ENCODE measurements at places on chromosomes 2 and 18.
A peak's percentile ranks its signal among the peaks of the same experiment; 100 is the strongest.

DNA sequence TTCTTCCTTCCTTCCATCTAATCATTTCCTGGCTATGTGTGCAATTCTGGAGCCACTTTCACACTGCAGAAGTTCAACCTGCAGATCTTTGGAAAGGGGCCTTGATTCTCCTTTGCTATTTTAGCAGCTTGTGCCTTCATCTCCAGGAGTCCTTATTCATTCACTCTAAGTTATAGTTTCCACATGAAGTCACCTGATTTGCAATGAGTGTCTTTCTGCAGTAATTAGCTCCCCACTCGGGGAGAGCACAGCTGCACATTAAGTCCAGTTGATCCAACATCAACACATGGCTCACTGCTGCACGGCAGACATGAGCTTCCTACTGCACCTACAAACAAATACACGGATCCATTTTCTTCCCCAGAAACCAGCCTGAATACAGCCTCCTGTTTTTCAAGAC is 323.1 kb upstream of the TNP1 start:
- DNase-seq = no peak

- no peak for DNase-seq
Observed at GRCh38 chr2:225117051-225117716, 74.9 kb upstream of the DOCK10 start.

DNA sequence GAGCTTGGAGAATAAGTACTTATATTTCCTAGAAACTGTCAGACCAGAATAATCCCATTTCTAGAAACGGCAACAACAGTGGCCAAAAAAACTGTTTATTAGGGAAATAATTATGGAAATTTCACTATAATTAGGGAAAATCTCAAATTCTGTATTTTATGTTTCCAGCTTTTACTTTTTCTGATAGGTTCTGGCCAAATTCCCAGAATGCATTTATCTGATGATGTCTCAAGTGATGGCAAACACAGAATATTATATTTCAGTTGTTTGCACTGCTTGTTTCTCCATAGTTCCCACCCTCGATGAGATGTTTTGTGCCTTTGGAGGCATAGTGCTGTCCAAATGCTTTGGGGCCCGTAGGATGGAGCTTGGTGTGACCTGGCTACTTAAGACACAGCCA is 66.9 kb downstream of the AFF3 start:
- DNase-seq = no peak

- DNase-seq = no peak
Observed at GRCh38 chr2:78383576-78383975, 641.9 kb upstream of the REG3G start.

DNA sequence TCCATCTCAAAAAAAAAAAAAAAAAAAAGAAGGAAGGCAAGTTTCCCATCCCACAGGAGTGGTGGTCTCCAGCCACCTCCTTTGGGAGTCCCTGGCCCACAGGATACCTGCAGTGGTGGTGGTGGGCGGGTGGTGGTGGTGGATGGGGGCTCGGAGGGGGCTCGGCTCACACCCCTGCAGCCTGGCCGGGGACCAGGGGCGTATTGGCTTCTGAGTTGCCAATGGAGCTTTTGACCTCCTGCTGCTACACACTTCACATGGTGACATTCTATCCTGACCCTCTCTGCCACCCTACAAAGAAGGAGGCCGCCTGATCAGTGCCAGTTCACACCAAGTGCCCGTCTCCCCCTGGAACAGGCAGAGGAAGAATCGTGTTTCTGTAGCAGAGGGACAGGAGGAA is 119.6 kb downstream of the NFATC1 start:
- no peak for DNase-seq

DNA sequence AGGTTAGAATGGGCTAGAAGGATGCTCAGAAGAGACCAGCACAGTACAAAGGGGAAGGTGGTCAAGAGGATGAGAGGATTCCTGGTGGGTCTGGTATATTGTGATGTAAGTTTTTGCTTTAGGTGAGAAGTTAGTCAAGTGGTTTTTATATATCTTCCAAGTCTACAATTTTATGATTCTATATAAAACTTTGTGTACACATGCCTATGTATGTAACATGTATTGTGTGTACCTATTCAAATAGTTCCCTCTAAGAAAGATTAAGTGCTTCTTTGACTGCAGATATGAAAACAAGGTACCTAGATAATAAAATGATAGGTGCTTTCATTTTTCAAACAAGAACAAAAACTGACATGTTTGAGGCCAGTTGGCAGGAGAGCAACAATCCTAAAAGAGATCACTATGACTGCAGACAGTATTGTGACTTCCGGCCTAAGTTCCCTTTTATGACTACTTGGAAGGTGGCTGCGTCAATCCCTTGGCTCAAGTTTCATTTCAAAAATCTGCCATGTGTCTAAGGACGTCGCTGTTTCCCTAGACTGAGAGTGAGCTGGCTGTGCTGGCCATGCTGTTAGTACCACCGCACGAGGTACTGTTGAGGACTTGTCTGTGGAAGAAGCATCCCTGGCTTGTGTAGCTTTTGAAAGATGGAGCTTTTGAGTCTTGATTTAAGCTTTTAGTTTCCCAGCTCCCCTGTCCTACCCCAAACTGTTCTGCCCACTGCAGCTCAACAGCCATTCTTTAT is 123.1 kb downstream of the PRPF40A start:
- peak; percentile 44 for DNase-seq

DNA sequence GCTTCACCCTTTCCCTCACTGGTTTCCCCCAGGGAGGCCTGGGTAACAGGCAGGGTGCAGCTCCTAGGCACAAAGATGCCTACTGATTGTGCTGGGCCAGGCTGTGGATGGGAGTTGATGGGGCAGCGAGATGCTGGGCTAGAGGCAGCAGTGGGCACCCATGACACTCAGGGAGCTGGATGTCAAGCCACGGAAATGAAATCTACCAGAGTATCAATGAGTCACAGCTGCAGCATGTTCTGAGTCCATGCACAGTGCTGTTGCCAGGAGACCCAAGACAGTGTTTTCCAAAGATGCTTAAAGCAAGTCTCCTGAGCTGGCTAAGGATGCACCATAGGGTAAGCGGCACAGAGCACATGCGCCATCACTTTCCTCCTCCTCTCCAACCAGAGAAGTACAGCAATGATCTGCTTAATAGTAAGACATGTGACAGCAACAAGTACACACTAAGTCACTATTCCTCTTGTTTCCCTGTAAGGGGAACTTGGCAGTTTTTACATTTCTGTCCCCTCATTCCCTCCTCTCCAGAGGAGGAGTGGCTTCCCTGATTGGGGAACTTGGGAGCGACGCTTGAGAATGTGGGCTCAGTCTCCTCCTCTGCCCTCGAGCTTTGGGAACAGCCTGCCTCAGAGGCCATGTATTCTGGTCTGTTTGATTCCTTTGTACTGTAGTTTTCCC is 57.2 kb downstream of the CDC42EP3 start:
- no peak for DNase-seq

DNA sequence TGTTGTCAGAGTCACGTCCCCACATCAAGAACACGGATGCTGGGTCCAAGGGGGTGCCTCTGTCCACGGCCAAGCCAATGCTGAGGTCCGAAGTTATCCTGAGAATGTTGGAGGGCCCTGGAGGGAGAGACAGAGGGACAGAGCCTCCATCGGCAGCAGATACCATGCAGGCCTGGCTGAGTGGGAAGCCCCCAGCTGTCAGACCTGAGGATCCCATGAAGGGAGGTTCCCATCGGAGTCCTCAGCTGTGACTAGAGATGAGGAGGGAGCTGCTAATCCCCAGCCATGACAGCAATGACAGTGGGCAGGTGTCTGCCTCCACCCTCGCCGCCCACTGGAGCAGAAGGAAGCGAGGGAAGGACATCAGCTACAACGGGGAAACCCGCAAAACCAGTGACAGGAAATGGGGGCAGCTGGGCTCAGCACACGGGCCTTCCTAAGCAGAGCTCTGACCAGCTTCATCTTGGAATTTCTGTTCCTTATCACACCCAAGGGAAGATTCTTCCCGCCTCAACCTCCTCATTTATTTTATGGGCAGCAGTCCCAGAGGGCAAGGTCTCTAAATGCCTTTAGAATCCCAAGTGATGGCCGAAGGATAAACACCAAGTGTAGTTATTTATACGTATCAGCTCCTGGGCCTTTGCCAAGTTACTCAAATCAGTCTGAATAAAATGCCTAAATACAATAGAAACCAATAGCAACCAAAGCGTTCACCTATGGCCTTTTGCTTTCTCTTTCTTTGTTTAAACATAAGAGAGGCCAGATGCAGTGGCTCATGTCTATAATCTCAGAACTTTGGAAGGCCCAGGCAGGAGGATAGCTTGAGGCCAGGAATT is 32.2 kb downstream of the FAM178B start:
- DNase-seq = no peak

- peak; percentile 43 for DNase-seq
Observed at GRCh38 chr2:172427990-172428831, 825 bp downstream of the ITGA6 start.

DNA sequence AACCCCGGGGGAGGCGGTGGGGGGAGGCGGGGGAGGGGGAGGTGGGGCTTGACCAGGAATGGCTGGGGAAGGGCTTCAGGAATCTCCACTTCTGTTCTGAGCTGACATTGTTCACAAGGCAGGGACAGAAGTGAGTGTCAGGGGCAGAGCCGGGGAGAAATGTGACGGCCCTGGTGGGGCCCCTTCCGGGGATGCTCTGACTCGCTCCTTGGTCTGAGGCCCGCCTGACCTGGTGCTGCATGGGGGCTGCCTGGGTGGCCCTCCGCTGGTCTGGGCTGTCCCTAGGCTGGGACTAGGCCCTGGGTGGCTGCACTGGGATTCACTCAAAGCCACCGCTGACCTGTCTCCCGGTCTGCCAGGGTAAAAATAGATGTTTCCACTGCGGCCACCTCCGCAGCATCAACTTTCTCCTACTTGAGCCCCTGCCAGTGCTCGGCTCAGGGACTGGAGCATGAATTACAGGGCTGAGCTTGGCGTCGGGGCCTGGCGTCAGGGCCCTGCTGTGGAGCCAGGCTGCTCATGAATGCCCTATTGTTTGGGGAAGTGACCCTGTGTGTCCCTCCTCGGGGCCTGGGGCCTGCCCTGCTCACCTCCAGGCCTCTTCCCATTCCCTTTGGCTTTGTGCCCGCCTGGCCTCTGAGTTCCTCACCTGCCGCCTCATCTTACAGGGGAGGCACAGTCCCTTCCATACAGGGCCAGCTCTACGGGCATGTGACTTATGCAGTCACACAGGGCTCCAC is 247.5 kb downstream of the DYSF start:
- peak; percentile 80 for DNase-seq

- no peak for DNase-seq
Observed at GRCh38 chr2:241762321-241762932, 14.2 kb upstream of the GAL3ST2 start.

DNA sequence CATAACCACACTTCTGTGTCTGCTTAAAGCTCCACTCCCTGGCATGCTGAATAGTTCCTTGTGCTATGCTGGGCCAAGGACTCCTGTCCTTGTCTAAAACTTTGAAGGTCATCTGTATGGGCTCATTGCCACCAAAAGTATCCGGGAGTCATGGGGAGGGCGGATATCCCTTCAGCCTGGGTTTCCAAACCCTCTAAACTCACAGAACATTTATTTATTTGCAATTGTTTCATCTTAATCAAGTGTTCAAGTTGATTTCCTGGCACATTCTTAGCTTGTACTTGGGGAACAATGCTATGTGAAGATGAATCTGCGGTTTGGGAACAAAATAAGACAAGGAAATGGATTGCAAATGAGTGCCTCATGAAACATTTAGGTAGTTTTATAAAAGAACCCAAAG is 1.8 kb downstream of the NOSTRIN start:
- DNase-seq = no peak

GRCh38 chr2:121283670-121284462 is 1.1 kb downstream of the TFCP2L1 start:
- no peak for DNase-seq

- DNase-seq = no peak
Observed at GRCh38 chr2:194002699-194003368, 1654.2 kb upstream of the SLC39A10 start.
